Type B pancreatic cell (in vitro differentiated cells): ENCODE measurements at places on chromosomes 12 and 14.

DNA sequence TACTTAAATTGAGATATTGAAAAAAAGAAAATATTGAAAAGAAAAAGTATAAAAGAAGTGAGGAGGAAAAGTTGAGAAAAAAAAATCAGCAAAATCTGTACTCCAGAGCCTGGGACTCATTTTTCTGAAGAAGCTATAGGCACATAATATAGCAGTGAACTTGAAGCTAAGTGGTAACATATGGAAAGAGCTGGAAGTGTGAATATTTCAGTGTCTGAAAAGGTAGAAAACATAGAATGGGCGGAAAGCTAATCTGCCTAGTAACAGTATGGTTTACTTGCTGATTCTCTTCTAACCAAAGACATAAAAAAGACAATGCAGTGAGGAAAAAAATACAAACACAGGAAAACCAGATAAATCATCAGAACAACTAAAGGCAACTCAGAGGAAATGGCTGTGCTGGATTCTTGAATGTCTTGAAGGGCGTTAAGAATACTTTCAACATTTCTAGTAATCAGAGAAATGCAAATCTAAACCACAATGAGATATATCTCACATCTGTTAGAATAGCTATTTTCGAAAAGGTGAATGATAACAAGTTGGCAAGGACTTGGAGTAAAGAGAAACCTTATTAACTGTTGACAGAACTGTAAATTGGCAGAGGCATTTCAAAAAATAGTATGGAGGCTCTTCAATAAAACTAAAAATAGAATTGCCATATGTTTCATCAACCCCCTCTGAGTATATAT, 784.6 kb downstream of the LRFN5 start:
- no peak for DNase-seq

- no peak for DNase-seq
These were observed 213.7 kb upstream of the DCN start for GRCh38 chr12:91396293-91396692.

DNA sequence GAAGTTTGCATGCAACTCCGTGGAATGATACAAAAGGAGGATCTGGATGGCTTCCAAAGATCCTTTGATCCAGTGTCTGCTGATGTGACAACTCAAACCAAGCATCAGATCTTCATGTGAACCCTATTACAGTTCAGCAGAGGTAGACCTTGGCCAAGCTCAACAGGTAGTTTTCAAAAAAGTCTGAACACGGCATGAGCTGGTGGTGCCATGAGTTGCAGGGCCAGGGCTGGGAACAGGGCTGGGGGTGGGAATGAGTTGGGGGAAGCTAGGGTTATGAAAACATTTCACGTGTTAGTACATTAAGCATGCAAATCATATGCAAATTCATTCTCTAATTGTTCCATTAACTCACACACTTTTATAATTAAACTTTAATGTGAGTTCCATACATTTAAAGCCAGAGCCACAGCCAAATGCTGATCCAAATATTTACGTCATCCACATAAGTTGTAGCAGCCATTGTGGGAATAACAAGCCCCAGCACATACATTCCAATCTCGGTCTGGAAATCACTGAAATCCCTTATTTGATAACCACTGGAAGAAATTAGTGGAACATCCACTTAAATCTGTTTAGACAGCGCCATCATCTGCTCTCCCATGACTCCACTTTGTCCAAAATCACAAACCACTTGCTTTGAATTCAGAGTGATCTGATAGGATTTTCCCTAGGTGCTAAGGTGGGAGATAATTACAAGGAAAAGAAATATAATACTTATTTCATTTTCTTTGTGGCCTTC, 158.5 kb downstream of the APAF1 start:
- DNase-seq: no peak

- no peak for DNase-seq
These were observed 470.0 kb downstream of the EGLN3 start for GRCh38 chr14:33480887-33481184.

DNA sequence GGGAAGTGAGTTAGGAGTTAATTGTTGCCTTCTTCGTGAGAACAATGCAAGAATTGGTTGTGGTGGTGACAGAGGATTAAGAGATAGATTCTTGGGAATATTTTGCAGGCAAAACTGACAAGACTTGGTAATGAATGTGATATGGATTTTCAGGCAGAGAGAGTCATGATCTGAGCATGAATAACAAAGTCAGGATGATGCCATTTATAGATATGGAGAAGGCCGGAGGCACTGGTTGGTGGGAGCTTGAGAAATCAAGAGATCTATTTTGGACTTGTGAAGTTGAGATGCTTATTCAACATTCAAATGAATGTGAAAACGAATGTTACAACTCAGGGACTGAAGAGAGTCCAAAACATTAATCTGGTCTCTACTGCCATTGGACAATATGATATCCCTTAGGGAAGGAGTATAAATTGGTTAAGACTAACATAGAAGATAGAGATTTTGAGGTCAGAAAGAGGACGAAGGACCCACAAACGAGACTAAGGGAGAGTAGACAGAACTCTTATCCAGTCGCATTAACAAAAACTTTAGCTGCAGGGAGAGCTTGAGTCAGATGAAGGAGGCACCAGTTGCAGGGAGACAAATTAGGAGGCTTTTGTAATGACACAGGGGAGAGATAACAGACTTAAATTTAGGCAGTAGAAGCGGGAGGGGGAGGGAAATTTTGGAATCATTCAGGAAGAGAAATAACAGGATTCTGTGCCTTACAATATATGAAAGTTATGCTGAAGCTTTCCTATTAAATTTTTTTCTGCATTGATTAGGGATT, 1090.6 kb downstream of the GALC start:
- DNase-seq: no peak

DNA sequence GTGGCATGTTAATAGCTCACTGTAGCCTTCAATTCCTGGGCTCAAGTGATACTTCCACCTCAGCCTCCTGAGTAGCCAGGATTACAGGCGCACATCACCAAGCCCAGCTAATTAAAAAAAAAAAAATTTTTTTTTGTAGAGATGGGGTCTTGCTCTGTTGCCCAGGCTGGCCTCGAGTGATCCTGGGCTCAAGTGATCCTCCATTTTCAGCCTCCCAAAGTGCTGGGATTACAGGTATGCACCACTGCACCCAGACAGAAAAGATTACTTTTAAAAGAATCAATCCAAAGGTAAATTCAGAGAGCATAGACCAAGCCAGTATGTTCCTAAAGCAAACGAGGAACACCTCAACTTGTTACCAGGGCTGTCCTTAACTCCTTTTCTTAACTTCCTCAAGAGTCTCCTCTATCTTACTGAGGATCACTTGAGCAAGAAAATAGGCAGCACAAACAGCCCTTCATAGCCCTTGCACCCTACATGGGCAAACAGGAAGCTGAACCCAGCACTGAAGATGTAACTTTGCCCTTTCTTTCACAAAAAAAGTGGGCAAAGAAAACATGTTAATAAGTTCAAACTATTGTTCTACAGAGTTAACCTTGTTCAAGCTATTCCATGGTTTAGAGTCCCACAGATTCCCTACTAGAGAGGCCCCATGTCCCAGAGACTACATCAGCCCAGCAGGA, 11.3 kb downstream of the CS start:
- DNase-seq: no peak

GRCh38 chr12:102562836-102563425, 82.6 kb upstream of the IGF1 start:
- DNase-seq: no peak
